ENCODE measurements at places on chromosomes 13 and 19. TPM values are rescaled to one million over a fixed set of nuclear protein-coding genes. Genes with fewer than 3 reads are reported as not detected.
A peak's percentile ranks its signal among the peaks of the same experiment; 100 is the strongest.

- H3K4me3 ChIP-seq = no peak overlapping the region
- H3K27me3 ChIP-seq = no peaks in the 10 kb centered on the region
- no peaks in the 10 kb centered on the region for H3K36me3 ChIP-seq
- H3K4me1 ChIP-seq = no peaks in the 10 kb centered on the region
Measured at GRCh38 chr19:4647676-4648644, 8.6 kb downstream of the TNFAIP8L1 start.

GRCh38 chr19:33124207-33125098 lies 7.5 kb upstream of the WDR88 start:
- no peaks in the 10 kb centered on the region for H3K36me3 ChIP-seq
- no peak overlapping the region for H3K4me3 ChIP-seq
- H3K27ac ChIP-seq = no peak overlapping the region
- no peaks in the 10 kb centered on the region for H3K27me3 ChIP-seq
- no peak for DNase-seq

GRCh38 chr13:47142105-47142504 lies 245.3 kb upstream of the HTR2A start:
- no peak overlapping the region for H3K4me3 ChIP-seq
- H3K27ac ChIP-seq = no peak overlapping the region
- H3K36me3 ChIP-seq = no peaks in the 10 kb centered on the region
- H3K4me1 ChIP-seq = no peaks in the 10 kb centered on the region
- no peaks in the 10 kb centered on the region for H3K27me3 ChIP-seq
- DNase-seq = no peak

GRCh38 chr19:3386447-3387234 lies 20.3 kb downstream of the NFIC start:
- peak overlapping the region; percentile 86 for H3K27ac ChIP-seq
- no peaks in the 10 kb centered on the region for H3K36me3 ChIP-seq
- H3K4me3 ChIP-seq = no peak overlapping the region
- H3K4me1 ChIP-seq = peaks cover 58% of the 10 kb centered on the region
- H3K27me3 ChIP-seq = no peaks in the 10 kb centered on the region

DNA sequence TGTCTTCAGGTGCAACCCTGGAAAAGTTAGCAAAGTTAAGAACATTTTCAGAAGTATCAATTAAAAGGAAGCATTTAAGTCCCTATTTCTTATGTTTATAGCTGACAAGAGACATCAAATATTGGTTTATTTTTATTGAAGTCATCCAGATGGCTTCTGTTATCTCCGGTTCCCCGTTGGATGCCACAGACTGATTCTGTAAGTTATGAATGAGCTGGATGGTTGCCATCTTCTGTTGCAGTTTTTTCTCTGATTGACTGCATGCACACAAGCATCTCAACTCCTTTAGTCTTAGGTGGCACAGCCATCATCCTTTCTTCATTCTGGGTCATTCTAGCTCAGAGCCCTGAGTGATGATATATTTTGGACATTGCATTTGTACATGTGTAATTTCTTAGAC lies 10.6 kb upstream of the OXGR1 start:
- H3K4me1 ChIP-seq = no peaks in the 10 kb centered on the region
- no peak for DNase-seq
- no peak overlapping the region for H3K27ac ChIP-seq
- H3K36me3 ChIP-seq = no peaks in the 10 kb centered on the region
- H3K4me3 ChIP-seq = no peak overlapping the region

GRCh38 chr13:41311406-41312175 lies 524 bp downstream of the NAA16 start:
- peak overlapping the region; percentile 82 for H3K4me3 ChIP-seq
- DNase-seq = no peak
- no peaks in the 10 kb centered on the region for H3K36me3 ChIP-seq
- peaks cover 6% of the 10 kb centered on the region for H3K4me1 ChIP-seq
- H3K27ac ChIP-seq = peak overlapping the region; percentile 82

DNA sequence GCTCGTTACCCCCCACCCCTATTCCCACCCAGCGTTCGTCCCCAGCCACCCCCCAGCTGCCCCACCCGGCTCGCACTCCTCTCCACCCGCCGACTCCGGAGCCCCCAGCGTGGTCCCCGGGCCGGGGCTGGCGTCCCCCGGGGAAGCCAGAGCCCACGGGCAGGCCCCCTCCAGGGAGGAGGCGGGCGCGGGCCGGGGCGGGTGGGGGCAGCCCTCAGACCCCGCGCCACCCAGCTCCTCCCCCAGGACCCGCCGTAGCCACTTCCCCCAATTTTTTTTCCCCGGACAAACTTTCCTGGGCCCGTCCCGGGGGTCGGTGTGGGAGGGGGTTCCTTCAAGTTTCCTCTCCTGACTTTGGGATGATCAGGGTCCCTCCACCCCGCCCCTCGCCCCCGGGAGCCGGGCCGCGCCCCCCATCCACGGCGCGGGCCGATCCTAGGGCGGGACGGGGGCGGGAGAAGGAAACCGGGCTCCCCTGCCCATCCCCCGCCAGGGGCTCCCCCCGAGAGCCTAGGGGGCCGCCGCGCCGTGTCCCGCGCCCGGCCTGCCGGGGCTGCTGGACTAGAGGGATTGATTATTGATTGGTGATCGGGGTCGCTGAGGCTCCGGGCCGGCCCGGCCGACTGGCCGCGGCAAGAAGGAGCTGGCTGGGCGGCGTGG lies 927 bp upstream of the TSHZ3 start:
- H3K4me1 ChIP-seq = peaks cover 12% of the 10 kb centered on the region
- H3K27me3 ChIP-seq = no peaks in the 10 kb centered on the region
- peak overlapping the region; percentile 61 for H3K4me3 ChIP-seq

- H3K27me3 ChIP-seq = no peaks in the 10 kb centered on the region
- peaks cover 57% of the 10 kb centered on the region for H3K4me1 ChIP-seq
- H3K36me3 ChIP-seq = no peaks in the 10 kb centered on the region
Measured at GRCh38 chr19:13006431-13007281, 11.4 kb downstream of the NFIX start.

- peaks cover 15% of the 10 kb centered on the region for H3K4me1 ChIP-seq
- H3K27ac ChIP-seq = no peak overlapping the region
- H3K4me3 ChIP-seq = no peak overlapping the region
- H3K36me3 ChIP-seq = no peaks in the 10 kb centered on the region
Measured at GRCh38 chr19:10699650-10700335, 1.4 kb upstream of the QTRT1 start.

DNA sequence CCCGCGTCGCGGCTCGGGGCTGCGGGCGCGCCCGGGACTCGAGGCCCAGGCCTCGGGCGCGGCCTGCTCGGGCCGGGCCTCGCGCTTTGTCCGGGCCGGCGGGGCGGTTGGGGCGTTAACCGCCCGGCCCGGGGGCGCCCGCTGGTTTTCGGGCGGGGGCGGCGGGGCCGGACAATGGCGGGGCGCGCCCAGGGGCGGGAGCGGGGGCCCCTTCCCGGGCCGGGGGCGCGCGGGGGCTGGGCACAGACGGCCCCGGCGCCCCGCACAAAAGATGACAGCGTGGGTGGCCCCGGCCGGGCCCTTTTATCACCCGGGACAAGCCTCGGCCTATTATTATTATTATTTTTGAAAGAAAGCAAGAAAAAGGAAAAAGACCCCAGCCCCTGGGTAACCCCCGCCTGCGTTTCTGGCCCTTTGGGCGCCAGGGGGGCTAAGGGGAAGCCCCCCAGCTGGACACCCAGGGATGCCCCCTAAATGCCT lies 419 bp downstream of the KDM4B start:
- no peaks in the 10 kb centered on the region for H3K36me3 ChIP-seq
- peaks cover 9% of the 10 kb centered on the region for H3K4me1 ChIP-seq
- no peaks in the 10 kb centered on the region for H3K27me3 ChIP-seq

DNA sequence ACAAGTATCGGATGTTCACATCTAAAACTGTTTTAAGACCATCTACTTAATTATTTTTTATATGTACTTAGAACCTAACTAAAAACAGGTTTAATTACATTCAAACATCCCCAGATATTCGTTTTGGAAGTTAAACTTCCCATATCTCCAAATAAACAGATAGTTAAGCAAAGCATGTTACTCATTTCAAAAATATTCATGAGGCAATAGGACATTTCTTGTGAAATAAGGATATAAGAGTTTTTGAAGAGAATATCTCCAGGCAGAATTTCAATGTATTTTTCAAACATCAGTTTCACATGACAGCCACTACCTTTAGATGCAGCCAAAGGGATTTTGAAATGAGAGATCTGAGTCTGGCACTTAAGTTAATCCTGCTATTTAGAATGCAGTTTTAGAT lies 697.5 kb downstream of the SLITRK1 start:
- H3K4me3 ChIP-seq = no peak overlapping the region
- H3K36me3 ChIP-seq = no peaks in the 10 kb centered on the region
- no peaks in the 10 kb centered on the region for H3K4me1 ChIP-seq
- no peaks in the 10 kb centered on the region for H3K27me3 ChIP-seq
- no peak for DNase-seq

DNA sequence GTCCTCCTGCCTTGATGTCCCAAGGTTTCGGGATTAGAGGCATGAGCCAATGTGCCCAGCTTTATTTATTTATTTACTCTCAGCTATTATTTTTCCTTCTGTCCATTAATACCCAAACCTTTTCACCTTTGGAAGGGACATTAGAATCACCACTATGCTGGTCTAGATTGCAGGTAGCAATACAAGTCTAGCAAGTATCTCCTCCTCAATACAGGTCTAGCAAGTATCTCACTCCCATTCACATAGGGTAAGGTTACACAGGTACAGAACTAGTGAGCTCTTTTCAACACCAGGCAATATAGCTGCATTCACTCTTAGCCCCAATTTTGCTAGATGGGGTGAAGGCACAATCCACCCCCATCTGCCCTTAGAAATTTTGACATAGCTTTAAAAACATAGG lies 17.4 kb upstream of the SPRYD7 start:
- no peak overlapping the region for H3K4me3 ChIP-seq
- H3K27ac ChIP-seq = no peak overlapping the region
- no peaks in the 10 kb centered on the region for H3K36me3 ChIP-seq
- H3K27me3 ChIP-seq = no peaks in the 10 kb centered on the region

DNA sequence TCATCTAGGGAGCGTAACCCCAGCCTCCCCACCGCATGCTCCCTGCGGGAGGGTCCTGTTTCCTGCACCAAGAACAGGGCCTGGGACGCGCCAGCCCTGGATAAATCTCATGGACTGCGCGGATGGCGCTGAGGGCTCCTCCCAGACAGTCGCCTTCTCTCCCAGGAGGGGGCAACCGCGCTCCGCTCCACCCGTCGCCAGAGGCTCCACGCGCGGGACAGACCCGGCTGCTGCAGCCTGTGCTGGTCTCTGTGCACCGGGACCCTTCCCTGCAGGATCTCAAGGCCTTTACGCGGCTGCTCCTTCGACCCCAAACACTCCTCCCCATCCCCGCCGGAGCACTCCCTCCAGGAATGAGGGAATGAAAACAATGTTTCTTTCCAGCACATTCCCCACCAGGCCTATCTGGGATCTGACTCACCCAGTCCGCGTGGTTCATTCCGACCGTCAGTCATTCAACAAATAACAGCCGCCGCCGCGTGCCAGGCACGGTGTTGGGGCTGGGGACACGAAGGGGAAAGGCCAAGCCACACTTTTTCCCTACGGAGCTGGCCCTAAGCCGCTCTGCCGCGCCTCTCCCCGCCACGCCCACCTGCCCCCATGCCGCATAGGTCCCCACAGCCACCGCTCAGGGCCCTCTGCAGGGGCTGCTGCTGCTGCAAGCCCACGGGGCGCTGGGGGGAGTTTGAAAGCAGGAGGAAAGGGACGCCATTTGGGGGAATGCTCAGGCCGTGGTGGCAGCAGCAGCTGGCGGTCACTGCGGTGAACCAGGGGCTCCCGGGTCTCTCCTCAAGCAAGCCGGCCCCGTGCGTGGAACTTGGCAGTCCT lies 6.0 kb downstream of the PNMA8B start:
- no peak overlapping the region for H3K4me3 ChIP-seq
- H3K27ac ChIP-seq = no peak overlapping the region
- DNase-seq = peak; percentile 71
- H3K4me1 ChIP-seq = peaks cover 21% of the 10 kb centered on the region

- no peaks in the 10 kb centered on the region for H3K27me3 ChIP-seq
- H3K4me1 ChIP-seq = no peaks in the 10 kb centered on the region
- H3K4me3 ChIP-seq = no peak overlapping the region
- DNase-seq = no peak
- no peaks in the 10 kb centered on the region for H3K36me3 ChIP-seq
- H3K27ac ChIP-seq = no peak overlapping the region
Measured at GRCh38 chr13:28047757-28048388, 52.5 kb downstream of the FLT3 start.

The BAX gene
- 31.5 TPM for total RNA-seq

The ARHGAP45 gene
- 7.0 TPM for total RNA-seq

The SH2D3A gene
- 0.18 TPM for total RNA-seq

The TSSK6 gene
- total RNA-seq = 0.92 TPM

The ATXN8OS gene
- not detected for total RNA-seq

The RLN3 gene
- total RNA-seq = not detected

The IGFL3 gene
- not detected for total RNA-seq

Data from ovary (tissue), 10 donors.